ENCODE measurements at places on chromosomes 11 and 22.
A peak's percentile ranks its signal among the peaks of the same experiment; 100 is the strongest.

DNA sequence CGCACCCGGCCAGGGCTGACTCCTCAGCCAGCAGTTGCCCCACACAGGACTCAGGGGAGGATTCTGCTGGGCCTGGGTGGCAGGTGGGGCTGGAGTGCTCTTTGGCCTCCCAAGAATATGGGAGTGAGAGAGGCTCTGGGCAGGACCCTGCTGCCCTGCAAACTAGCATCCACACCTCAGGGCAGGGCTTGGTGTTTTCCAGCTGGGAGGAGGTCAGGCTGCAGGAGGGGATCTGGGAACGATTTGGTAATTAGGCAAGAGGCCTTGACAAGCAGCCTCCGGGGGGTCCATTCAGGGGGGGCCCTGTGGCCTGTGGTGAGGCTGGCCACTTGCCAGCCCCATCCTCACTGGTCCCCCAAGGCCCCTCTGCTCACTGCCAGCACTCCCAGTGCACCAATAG is 35.8 kb downstream of the WNT11 start:
- no peak for DNase-seq

- DNase-seq = no peak
Measured at GRCh38 chr11:45489281-45489905, 176.0 kb downstream of the CHST1 start.

- no peak for DNase-seq
Measured at GRCh38 chr11:17550450-17551346, 3.6 kb downstream of the OTOG start.

GRCh38 chr11:87322568-87322967 is 284.8 kb downstream of the TMEM135 start:
- no peak for DNase-seq

DNA sequence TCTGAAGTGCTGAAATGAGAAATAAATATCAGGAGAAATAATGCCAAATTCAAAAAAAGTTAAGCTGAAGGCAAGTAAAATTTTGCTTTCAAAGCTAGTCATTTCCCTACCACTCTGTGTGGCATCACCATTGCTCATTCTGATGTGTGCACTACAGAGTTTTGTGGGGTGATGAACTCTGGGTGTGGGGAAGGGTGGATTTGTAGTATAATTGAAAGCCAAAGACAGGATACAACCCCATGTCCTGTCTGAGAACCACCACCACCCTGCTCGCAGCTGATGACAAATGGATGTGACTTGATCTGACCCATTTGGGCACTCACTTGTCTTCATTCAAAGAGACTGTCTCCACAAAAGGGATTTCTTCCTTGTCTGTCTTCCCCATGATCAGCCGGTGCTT is 19.3 kb upstream of the TMEM9B start:
- DNase-seq = no peak

GRCh38 chr11:105092256-105093239 is 47.0 kb downstream of the CARD18 start:
- DNase-seq = no peak

DNA sequence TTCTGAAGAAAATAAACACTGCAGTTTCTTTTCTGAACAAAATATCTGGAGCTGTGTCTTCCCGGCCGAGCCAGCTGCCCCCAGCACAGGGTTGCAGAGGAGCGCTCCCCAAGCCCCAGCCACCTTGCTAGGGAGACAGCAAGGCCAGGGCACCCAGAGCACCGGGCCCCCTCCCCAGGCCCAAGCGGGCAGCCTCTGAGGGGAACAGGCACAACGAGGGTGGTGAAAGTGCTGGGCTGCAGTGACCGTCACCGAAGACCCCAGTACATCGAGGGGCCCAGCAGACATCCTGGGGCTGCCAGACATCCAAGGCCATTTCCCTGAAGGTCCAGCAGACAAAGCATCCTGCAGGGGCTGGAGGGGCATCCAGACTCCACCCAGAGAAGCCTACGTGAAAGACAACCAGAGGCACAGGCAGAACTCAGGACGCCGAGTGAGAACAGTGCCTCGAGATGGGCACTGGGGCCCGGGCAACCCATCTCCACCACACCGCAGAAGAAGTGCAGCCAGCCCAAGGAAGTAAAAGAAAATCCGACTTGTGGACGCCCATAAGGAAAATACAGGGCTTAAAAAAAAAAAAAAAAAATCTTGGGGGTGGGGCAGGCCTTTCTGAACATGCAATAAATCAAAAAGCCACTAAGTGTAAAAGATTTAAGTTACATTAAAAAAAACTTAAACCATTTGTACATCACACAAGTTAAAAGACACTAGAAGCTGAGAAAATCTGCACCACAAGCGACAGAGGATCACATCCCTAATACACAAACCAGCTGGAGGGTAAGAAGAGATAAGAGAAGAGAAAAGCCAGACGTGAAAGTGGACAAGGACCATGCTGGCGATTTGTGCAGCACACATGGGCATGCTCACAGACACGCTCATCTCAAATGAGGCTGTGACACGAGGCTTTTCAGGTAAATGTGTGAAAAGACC is 36.0 kb upstream of the COMT start:
- no peak for DNase-seq

GRCh38 chr22:38219632-38220031 is 17.8 kb downstream of the MAFF start:
- no peak for DNase-seq

- no peak for DNase-seq
Measured at GRCh38 chr22:45358127-45358526, 48.4 kb downstream of the FAM118A start.

- DNase-seq = no peak
Measured at GRCh38 chr11:47886096-47886495, 37.9 kb upstream of the NUP160 start.

DNA sequence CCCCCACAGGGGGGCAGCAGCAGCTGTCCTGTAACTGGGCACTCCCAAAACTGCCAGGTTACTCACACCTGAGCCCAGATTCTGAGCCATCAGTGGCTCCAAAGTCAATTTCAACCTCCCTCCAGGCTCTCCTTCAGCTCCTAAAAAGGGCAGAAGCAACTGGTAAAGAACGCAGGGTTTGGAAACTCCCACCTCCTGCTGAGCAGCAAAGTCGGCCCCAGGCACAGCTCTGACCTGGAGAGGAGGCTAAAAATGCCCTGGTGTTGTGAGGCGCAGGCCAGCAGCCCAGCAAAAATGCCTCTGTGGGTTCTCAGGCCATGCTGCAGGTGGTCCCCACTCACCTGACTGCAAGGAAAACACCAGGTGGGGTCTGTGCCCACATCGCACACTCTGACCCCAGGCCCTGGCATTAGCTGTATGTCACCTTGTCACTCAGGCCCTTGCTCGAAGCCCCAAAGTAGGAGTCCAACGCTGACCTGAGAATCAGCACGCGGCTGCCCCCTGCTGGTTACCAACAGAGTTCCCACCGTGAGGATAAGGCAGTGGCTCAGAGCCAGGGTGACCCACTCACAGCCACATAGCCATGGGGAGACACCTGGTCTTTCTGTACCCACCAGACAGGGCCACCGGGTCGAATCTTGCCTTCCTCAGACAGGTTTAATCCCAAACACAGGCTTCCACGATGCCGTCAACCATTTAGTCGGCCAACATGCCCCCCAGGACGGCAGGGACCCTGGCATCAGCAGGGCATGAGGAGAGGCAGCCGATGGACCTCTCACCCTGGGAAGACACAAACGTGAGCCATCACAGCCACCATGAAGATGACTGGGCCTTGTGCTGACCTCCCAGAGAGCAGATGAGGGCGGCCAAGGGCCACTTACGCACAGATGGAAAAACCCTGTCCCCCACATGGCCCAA is 11.1 kb downstream of the POLR3H start:
- DNase-seq = peak; percentile 64

GRCh38 chr11:67179892-67180490 is 60.9 kb downstream of the KDM2A start:
- no peak for DNase-seq

- DNase-seq = no peak
Measured at GRCh38 chr11:71336176-71336995, 84.0 kb upstream of the SHANK2 start.

GRCh38 chr11:113690619-113691569 is 15.2 kb downstream of the TMPRSS5 start:
- DNase-seq = no peak

GRCh38 chr11:111357150-111358037 is 21.7 kb downstream of the POU2AF1 start:
- DNase-seq = no peak

DNA sequence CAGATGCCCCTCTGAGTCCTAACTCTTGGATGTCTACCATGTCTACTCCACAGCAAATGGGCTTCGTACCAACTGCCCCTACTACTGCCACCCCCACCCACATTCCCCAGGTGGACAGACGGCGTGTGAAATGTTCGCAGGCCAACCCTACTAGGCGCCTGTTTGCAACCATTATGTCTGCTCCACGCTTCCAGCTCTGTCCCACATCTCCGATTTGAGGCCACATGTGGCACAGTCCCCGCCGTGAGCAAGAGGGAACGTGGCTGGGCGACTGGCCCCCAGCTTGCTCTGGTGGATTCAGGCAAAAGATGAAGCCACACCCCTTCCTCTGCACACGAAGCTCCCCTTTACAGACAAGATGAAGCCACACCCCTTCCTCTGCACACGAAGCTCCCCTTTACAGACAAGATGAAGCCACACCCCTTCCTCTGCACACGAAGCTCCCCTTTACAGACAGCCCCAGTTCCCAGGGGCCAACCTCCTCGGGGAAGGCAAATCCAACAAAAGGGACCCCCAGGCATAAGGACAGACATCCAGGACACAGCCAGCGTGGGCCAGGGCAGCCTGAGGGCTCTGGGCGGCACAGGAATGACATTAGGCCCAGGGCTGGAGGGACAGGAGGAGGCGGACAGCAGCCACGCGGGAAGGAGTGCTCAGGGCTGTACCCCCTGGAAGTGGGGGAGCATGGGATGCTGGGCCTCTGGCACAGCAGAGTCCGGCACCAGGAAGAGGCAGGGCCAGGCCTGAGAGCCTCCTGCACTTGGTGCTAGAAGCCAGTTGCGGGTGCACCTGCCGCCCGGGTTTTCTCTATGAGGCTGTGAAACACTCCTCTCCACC is 106.2 kb downstream of the SHANK2 start:
- no peak for DNase-seq

DNA sequence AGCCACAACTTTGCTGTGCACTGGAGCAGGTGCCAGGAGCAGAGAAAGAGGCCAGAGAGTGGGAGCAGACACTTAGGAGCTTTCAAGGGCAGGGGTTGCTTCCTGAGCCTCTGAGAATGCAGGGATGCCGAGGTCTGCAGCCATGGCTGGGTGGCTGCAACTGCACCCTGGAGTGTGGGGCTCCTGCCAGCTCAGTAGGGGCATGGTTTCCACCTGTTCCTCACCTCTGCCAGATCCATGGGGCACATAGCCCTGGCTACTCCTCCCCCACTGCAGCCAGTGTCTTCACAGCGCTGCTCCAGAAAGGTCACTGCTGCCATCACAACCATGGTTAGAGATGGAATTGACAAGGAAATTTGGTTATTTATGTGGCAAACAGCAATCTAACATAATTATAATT is 404.8 kb downstream of the CNTN5 start:
- no peak for DNase-seq
